Activated naive CD4-positive, alpha-beta T cell treated with anti-CD3 and anti-CD28 coated beads, Interleukin-2, amount 10 ng/mL, durations not matched to agents 7 days and 5 days (primary cell): ENCODE measurements at places on chromosomes 7 and 10.

- H3K27me3 ChIP-seq: peaks cover 93% of the 10 kb centered on the region
- H3K36me3 ChIP-seq: no peaks in the 10 kb centered on the region
- H3K4me3 ChIP-seq: peak overlapping the region; percentile 49
- peaks cover 9% of the 10 kb centered on the region for H3K4me1 ChIP-seq
- DNase-seq: peak; percentile 44
- H3K27ac ChIP-seq: peak overlapping the region; percentile 45
Observed at GRCh38 chr7:155533827-155534690, 12.3 kb downstream of the CNPY1 start.

DNA sequence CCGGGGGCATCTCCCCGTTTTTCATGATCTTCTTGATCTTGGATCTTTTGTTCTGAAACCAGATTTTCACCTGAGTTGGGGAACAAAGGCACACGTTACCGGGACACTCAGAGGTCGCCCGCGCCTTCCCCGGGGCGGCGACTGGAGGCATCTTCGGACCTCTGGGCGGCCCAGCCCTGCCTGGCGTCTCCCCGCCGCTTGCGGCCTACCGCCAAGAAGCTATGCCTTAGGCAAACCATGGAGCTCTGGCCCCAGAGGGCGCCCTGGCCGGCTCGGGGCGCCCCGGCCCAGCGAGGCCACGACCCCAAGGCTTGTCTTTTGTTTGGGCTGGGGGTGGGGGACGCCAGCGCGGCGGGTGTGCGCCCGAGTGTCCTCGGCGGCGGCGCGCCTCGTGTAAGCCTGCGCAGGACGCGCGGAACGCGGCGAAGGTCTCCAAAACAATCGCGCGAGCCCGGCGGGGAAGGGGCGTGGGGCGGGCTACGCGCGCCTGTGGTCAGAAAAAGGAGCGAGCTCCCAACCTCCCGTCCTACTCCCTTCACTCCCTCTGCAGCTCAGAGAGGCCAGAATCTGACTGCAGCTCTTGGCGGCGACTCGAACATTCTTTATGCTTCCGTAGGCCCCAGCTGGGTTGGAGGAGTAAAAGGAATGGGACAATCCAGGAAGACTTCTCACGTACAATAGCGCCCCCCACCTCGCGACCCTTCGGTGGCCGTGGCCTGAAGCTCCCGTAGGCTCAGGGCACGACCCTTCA, 3.5 kb downstream of the DLX5 start:
- H3K36me3 ChIP-seq: peaks cover 9% of the 10 kb centered on the region
- DNase-seq: no peak
- H3K4me1 ChIP-seq: peaks cover 20% of the 10 kb centered on the region

- H3K27me3 ChIP-seq: no peaks in the 10 kb centered on the region
- H3K4me3 ChIP-seq: no peak overlapping the region
- no peaks in the 10 kb centered on the region for H3K4me1 ChIP-seq
- no peak for DNase-seq
- H3K27ac ChIP-seq: no peak overlapping the region
Observed at GRCh38 chr10:10542477-10542876, 475.2 kb upstream of the CELF2 start.

- H3K27me3 ChIP-seq: peaks cover 57% of the 10 kb centered on the region
- H3K27ac ChIP-seq: no peak overlapping the region
- H3K4me3 ChIP-seq: no peak overlapping the region
- peak; percentile 10 for DNase-seq
Observed at GRCh38 chr7:159027789-159028507, 116.7 kb downstream of the VIPR2 start.

GRCh38 chr10:44190541-44190940, 194.4 kb downstream of the CXCL12 start:
- no peaks in the 10 kb centered on the region for H3K27me3 ChIP-seq
- no peak overlapping the region for H3K4me3 ChIP-seq
- H3K36me3 ChIP-seq: no peaks in the 10 kb centered on the region
- H3K27ac ChIP-seq: no peak overlapping the region
- DNase-seq: no peak

DNA sequence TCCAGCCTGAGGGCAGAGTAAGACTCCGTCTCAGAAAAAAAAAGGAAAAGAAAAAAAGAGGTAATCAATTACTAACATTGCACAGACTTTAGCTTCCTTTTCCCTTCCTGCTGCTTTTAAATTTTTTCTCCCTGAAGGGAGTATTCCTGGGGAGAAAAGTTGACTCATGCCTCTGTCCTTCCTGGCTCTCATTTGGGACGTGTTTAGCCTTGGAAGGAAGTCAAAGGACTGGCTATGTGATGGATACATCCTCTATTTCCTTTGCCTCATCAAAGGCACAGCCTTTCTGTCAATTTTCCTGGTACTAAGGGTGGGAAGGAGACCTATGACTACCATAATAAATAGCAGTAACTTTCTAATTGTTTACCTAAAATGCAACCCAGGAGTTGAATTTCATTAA, 77.6 kb downstream of the ITGA8 start:
- no peak overlapping the region for H3K27ac ChIP-seq
- no peak for DNase-seq
- no peak overlapping the region for H3K4me3 ChIP-seq
- peaks cover 4% of the 10 kb centered on the region for H3K27me3 ChIP-seq

- H3K4me1 ChIP-seq: peaks cover 83% of the 10 kb centered on the region
- DNase-seq: no peak
- H3K27ac ChIP-seq: peak overlapping the region; percentile 31
- no peaks in the 10 kb centered on the region for H3K27me3 ChIP-seq
- H3K4me3 ChIP-seq: no peak overlapping the region
Observed at GRCh38 chr10:26445411-26446031, 7.4 kb downstream of the APBB1IP start.

GRCh38 chr7:103894656-103895596, 94.5 kb downstream of the RELN start:
- H3K4me1 ChIP-seq: no peaks in the 10 kb centered on the region
- DNase-seq: no peak
- no peak overlapping the region for H3K27ac ChIP-seq
- H3K36me3 ChIP-seq: no peaks in the 10 kb centered on the region

- no peak for DNase-seq
- no peaks in the 10 kb centered on the region for H3K36me3 ChIP-seq
- no peak overlapping the region for H3K27ac ChIP-seq
Observed at GRCh38 chr10:79013406-79013987, 55.3 kb upstream of the ZMIZ1 start.

- no peaks in the 10 kb centered on the region for H3K4me1 ChIP-seq
- H3K27ac ChIP-seq: no peak overlapping the region
- no peaks in the 10 kb centered on the region for H3K36me3 ChIP-seq
- no peak overlapping the region for H3K4me3 ChIP-seq
- no peak for DNase-seq
- H3K27me3 ChIP-seq: no peaks in the 10 kb centered on the region
Observed at GRCh38 chr7:81857385-81857784, 87.5 kb upstream of the HGF start.

GRCh38 chr10:3692387-3692999, 92.5 kb downstream of the KLF6 start:
- H3K27ac ChIP-seq: no peak overlapping the region
- no peaks in the 10 kb centered on the region for H3K4me1 ChIP-seq
- no peak for DNase-seq
- H3K36me3 ChIP-seq: peaks cover 7% of the 10 kb centered on the region

DNA sequence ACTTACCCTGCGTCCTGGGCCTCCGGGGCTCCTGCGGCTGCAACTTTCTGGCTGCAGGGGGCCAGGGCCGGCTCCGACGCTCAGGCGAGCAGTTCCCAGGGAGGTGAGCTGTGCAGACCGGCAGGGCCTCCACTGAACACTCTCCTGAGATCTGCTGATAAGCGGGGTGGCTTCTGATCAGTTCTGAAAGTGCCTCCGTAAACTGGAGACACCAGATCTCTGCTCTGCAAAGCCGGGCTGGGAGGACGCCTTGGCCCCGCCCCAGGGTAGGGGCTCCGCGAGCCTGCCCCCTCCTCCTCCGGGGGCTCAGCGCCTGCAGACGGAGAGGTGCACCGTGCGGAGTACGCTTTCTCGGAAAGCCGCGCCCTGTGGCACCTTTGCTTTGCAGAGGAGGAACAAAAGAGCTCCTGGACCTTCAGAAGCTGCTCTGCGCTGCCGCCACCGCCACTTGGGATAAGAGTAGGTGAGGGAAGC, 141.3 kb upstream of the VKORC1L1 start:
- no peak overlapping the region for H3K27ac ChIP-seq
- H3K4me1 ChIP-seq: peaks cover 16% of the 10 kb centered on the region
- H3K36me3 ChIP-seq: peaks cover 8% of the 10 kb centered on the region

- H3K4me1 ChIP-seq: no peaks in the 10 kb centered on the region
- no peak overlapping the region for H3K27ac ChIP-seq
- H3K36me3 ChIP-seq: no peaks in the 10 kb centered on the region
- H3K4me3 ChIP-seq: no peak overlapping the region
- no peaks in the 10 kb centered on the region for H3K27me3 ChIP-seq
Observed at GRCh38 chr7:13307040-13307439, 619.6 kb downstream of the ARL4A start.

GRCh38 chr7:154375956-154376355, 323.8 kb downstream of the DPP6 start:
- H3K4me1 ChIP-seq: no peaks in the 10 kb centered on the region
- no peaks in the 10 kb centered on the region for H3K36me3 ChIP-seq
- H3K4me3 ChIP-seq: no peak overlapping the region
- no peaks in the 10 kb centered on the region for H3K27me3 ChIP-seq
